ENCODE measurements at places on chromosomes 12 and 14.

DNA sequence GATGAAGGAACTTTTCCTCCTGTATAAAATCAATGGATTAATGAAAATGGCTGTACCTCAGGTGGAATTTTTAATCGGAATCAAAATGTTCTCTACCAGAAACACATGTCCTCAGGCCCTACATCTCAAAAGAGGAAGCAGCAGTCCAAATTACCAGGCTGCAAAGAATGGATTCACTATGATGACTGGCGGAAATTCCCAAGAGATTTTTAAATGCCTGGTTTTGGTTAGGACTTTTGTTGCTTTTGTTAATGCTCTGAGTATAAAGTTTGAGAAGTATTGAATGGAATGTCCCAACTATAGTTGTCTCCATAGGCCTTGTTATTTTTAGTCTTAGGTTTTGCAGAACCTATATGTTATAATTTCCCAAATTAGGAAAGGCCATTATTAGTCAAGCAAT is 11.2 kb upstream of the IFNG start:
- DNase-seq = no peak

- no peak for DNase-seq
Observed at GRCh38 chr14:87994974-87995373, 2.0 kb upstream of the GALC start.

DNA sequence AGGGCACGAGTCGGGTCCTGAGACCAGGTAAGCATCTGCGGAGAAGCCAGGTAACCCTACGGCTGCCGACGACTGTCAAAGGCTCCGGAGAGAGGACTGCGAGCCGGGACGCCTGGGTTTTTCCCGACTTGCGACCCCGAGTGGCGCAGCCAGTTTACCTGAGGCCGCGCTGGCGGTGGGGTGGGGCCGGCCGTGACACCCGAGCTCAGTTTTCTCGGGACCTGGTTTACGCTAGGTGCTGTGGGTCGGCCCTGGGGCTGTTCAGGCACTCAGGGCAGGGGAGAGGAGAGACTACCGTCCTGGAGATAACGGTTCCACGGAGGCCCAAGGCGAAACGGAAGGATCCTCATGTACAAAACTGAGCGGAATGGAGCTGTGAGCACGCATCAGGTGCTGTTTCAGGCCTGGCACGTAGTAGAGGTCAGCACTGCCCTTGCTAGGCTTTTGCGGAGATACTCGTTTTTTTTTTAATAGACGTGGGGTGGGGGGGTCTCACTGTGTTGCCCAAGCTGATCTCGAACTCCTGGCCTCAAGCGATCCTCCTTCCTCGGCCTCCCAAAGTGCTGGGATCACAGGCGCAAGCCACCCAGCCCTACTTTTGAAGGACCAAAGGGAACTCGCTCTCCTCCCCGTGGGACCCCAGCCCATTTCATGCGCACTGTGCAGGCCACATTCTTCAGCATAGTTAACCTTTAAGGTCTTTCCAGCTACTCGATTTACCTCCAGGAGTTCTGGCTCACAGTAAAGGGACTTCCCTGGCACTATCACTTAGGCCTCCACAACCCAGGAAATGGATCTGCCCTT is 471 bp downstream of the MTRFR start:
- DNase-seq = no peak

GRCh38 chr12:29562110-29562804 is 64.8 kb upstream of the OVCH1 start:
- DNase-seq = peak; percentile 74

DNA sequence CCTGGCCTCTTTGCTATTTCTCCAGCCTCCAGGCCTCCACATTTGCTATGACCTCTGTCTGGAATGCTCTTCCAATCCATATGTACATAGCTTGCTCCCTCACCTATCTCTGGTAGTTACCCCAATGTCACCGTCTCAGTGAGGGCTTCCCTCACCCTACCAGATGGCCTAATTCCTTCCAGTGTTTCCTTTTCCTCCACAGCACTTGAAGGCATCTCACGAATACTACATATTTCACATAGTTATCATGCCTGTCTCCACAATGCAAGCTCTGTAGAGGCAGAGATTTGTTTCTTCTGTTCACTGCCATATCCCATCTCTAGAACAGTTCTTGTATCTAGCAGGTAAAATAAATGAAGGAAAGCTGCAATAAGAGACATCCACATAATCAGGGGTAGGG is 21.3 kb upstream of the HSP90B1 start:
- DNase-seq = no peak

DNA sequence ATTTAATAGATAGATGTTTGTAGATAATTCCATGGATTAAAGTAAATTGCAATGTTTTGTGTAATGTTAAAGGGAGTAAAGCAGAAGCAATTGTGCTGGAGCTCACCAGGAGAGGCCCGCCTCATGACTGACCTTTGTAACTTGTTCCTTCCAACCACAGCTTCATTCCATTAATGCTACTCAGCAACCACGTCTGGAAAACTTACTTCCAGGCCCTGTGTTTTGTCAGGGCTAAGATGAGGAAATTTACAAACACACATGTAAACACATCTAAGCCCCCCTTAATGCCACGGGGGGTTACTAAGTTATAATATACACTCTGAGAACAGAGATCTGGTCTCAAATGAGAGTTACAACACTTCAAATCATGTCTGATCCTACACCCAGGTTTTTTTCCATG is 12.4 kb downstream of the LUM start:
- peak; percentile 75 for DNase-seq

DNA sequence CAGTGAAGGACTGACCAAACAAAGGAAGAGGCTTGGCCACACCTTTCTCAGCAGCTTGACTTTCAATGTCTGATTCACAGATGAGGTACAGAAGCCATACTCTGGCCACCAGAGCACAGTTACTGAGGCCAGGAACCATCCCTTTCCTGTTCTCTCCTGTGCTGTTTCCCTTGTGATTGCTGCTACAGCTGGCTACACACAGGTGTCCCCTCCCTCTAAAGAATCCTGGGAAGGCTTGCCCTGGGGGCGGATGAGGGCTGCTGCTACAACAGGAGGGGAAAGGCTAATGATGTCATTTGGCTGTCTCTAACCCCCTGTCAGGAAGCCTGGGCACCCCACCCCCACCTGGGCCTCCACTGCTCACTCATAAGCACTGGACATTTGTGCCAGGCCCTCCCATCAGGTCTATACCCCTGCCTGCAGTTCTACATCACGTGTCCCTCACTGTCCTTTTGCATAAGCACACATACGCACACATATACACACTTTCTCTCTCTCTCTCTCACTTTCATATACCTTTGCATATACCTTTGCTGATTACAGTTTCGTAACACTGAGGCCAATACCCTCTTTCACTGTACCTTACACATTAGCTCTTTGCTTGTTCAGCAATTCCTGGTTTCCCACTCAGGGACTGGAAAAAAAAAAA is 41.4 kb downstream of the PRPF40B start:
- DNase-seq = no peak

DNA sequence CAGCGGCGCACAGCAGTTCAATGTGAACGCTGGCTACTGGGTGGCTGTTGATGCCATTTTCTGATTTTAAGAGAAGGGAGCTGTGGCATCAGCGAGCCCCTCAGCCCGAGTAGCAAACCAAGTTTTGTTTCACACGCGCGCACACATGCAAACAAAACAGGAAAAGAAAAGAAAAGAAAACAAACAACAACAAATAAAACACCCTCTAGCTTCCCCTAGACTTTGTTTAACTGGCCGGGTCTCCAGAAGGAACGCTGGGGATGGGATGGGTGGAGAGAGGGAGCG is 540 bp downstream of the PAX9 start:
- DNase-seq = no peak

DNA sequence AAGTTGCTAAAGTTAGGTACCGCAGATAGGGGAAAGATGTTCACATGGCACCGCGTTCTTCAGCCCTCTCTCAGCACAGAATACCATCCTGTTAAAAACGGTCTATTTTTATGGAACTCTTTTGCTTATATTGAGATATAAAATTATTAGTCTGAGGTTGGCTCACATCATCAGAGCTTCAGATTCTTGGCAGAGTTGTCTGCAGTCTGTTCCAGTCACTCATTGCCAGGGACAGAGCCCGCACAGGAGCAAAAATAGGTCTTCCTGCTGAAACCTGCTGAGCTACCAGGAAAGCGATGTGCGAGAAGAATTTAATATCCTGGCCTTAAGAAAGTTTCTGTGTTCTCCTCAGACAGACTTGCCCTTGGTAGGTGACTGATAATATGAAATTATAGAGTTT is 249.8 kb downstream of the VRK1 start:
- no peak for DNase-seq

GRCh38 chr14:24074625-24075484 is 3.5 kb downstream of the CPNE6 start:
- no peak for DNase-seq

GRCh38 chr14:69996216-69996615 is 117.0 kb downstream of the SMOC1 start:
- DNase-seq = no peak

DNA sequence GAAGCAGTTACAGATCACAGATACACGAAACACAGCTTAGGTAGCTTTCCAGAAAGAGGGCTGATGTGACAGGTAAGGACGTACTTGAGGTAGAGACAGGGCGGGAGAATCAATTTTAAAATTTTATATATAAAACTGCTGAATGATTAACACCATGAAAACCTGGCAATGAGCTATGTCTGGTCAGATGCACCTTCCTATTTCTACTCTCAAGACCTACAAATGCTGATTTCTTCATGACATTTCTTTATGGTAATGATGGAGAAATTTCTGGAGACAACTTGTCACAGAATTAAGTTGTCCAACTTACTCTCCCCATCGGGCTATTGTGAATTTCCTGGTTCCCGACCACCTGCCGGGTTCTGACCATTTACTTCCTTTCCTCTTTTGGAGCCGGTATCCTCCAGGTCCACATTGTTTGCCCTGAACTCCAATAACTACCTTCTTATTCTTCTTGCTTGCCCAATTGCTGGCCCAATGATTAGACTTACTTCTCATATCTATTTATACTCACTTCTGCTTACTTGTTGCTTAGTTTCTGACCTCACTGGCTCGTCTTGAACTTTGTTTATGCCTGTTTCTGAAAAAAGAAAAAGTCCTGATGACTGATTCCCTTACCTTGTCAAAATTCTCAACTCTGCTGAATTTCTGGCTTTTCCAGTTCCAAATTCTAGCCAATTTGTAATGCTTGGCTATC is 12.8 kb upstream of the ATP2B1 start:
- DNase-seq = no peak

DNA sequence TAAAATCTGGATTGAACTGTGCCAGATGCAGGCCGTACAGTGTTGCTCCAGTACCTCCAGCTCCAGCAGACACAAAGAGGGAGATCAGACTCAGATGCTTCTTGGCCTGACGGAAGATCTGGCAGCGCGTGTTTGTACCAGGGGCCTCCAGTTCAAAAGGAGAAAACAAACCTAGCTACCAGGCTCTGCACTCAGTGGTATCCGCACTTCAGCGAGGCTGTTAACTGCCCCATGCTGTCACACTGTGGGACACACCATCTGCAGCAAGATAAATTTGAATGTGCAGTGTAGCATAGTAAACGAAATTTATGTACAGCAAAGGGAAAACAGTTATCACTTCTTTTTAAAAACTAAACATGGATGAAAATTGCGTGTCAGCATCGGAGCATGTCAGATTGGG is 5.1 kb downstream of the DYNC1H1 start:
- DNase-seq = no peak

DNA sequence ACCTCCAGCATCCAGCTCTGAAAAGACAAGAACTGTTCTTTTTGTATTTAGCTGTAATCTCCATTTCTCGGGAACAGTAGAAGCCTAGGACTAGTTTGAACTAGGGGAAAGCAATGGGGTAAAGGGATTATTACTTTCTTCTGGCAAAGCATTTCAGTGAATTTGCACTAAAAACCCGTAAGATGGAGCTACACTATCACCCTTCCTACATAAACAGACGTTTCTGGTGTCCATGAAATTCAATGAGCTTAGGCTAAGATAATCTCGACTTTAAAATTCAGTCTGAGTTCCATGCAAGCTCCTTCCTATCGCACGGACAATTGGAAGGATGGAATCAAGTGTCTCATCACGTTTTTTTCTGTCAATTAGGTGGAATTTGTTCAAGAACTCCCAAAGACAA is 24.0 kb downstream of the ACSM4 start:
- DNase-seq = no peak

All from sigmoid colon (tissue), 7 donors.